CD4-positive, alpha-beta T cell treated with Interleukin-6 for 4 hours (primary cell): ENCODE measurements at places on chromosomes 6 and 20.
A peak's percentile ranks its signal among the peaks of the same experiment; 100 is the strongest.

DNA sequence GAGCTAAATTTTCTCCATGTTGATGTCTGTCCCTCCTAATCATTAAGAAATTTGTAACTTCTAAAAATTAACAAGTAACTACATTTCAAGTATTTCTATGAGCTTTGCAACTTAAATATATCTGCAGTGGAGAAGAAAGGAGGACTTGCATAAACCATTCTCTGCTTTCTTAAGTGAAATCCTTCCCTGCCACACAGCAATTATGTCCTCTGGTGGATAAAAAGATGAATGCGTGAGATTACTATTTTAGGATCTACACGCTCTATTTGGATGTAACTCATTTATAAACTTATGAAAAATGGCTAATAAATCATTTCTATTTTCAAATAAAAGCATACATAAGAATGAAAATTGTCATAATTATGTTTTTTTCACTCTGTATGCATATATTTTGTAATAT lies 338.0 kb upstream of the PTCHD4 start:
- DNase-seq: no peak

DNA sequence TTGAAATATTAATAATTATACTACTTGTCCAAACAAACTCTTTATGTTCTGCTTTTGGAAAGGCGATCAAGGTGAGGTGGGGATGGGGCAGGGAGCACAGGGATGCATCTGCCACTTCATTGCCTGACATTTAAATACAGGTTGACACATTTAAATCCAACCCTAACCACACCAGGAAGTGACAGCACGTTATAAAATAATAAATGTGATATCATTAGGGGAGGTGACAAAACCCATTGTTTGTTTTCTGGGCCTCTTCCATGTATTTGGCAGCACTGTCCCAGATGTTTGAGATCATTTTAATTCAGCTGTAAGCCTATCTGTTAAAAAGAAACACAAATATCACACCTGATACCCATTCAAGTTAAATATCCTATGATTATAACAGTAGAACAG lies 342.4 kb upstream of the ARID1B start:
- DNase-seq: no peak

- DNase-seq: no peak
Measured at GRCh38 chr6:110351986-110352385, 6.2 kb downstream of the METTL24 start.

DNA sequence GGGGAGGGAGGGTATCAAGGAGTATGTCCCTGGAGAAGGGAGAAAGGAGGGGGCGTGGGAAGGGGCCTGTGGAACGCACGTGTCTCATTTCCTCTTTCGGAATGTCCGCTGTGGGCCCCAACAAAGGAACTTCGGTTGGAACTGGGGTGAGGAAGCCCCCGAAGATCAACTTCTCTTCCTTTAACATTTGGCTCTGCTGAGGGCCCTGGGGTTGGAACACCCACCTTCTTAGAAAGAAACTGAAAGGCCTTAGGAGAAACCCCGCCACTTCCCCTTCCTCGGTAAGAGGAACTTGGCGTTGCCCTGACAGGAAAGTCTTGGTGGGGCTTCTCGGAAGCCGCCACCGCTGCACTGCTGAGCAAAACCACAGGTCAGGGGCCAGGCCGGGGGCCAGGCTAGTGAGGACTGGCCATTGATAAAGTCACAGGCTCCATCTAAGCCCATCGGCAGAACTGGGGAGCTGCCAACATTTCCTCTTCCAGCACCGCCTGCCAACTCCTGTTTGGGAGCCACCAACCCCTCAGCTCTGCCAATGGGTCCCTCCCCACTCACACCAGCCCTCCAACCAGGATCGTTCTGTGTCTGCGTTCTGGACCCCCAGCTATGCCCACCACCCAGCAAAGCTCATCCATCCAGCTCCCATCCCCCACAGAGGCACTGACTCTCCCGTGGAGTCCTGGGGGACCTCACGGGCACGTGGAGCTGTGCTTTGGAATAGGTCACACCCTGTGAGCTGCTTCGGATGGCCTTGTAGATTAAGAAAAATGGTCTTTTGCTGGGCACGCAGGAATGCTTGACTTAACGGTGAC lies 44.8 kb downstream of the FGD2 start:
- peak; percentile 76 for DNase-seq

GRCh38 chr6:111828809-111829208 lies 44.4 kb downstream of the FYN start:
- DNase-seq: no peak

- DNase-seq: peak; percentile 86
Measured at GRCh38 chr6:99424761-99425646, at the start of gene PNISR. TSS of gene PNISR (minus strand) at chr6:99425308. CDS start at chr6:99414659, 10,649 bp downstream.

DNA sequence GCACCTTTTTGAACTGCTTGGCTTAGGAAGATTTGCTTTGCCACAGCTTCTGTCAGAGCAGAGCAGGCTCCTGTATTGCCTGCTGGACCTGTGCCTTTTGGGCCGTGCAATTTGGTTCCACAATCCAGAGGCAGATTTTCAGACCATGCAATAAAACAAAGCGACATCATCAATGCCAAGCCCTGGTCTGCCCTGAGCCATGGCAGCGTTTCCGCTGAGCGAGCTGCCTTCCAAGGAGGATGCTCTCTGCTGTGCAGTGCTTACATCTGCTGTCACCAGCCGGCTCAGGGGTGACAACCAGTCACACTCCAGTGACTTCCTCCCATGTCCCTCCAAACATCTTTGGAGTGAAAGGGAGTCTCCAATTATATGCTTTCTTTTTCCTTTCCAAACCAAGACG lies 282.2 kb downstream of the CDH26 start:
- DNase-seq: no peak

DNA sequence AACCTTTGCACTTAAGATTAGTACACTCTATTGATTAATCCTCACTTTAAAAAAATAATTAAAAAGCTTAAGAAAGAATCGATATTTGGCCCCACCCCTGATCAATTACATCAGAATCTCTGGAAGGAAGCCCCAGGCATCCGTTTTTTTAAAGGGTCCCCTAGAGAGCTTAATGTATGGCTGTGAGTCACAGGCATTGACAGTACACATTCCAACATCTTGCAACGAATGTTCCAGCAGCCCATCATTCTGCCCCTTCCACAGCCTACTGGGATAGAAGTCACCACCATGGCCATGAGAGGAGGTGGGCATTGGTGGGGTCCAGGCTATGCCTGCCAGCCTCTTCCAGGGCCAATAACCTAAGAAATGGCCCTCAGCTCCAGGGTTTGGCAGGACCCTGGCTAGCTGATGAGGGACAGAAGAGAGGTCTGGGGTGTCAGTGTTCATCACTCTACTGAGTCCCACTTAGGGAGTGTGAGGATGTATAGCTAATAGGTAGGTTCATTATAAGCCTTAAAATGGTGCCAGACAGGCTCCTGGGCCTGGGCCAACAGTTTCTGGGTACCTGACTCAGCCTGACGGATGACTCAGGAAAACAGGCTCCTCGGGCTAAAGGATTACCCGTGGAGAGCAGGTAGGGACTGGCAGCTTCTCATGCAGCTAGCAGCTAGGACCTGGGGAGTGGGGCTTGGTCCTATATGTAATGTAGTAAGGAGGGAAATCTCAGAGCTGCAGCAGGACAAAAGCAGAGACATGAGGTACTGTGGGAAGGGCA lies 40.4 kb downstream of the MDGA1 start:
- no peak for DNase-seq

GRCh38 chr6:3740551-3741476 lies 10.7 kb downstream of the PXDC1 start:
- DNase-seq: no peak

GRCh38 chr20:64101731-64102621 lies 5.4 kb downstream of the NPBWR2 start:
- peak; percentile 75 for DNase-seq

DNA sequence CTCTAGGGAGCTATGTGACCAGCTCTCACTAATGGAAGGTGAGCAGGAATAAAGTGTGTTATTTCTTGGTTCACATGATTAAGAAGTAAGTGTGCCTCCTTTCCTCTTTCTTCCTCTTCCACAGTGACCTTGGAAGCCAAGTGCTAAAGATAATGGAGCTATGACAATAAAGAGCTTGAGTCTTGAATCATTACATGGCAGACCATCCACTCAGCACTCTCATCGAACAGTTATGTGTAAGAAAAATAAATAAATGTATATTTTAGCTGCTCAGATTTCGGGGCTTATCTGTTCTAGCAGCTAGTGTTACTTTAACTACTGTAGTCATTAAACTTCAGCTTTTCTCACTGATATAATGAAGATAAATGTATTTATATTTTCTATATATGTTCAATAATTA lies 72.9 kb downstream of the HDGFL1 start:
- DNase-seq: no peak

DNA sequence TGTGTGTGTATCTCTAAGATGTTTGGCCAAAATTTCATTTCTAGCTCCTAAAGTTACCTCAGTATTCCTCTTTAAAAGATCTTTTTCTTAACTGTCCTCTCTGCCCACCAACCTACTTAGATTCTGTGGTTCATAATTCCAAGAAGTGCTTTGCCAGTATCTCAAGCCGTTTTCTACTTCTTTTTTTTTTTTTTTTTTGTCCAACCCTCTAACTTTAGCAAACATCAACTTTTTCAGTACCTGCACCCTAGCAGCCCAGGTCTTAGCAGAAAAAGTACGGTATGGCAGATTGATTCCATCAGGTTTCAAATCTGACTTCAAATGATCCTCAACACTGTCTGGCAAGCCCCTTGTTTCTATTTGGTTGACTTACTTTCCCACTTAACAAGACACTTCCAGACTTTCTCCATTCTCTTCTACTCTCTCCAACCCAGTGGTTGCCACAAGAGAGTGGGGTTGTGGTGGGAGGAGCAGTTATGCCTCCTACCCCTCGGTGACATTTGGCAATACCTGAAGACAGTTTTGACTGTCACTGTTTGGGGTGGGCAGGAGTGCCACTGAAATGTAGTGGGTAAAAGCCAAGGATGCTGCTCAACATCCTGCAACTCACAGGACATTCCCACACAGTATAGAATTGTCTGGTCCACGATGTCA lies 10.8 kb upstream of the MAN1A1 start:
- no peak for DNase-seq

- no peak for DNase-seq
Measured at GRCh38 chr6:11460001-11460668, 77.4 kb upstream of the TMEM170B start.

- no peak for DNase-seq
Measured at GRCh38 chr6:165055231-165055630, 254.2 kb downstream of the C6orf118 start.

DNA sequence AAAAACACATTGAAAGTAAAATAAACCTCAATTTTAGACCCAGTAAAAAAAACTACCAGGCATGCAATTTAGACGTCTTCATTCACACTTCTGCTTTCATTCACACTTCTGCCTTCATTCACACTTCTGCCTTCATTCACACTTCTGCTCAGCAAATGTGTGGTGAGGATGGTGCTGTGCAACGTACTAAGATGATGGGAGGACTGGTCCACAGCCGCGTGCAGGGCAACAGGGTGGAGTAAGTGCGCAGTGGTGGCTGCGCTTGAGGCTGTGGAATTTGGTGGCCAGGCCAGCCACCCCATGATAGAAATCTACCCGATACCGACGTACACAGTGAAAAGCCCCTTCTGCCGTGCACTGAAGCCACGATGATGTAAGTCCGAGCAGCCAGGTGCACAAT lies 114.3 kb upstream of the CD93 start:
- no peak for DNase-seq

DNA sequence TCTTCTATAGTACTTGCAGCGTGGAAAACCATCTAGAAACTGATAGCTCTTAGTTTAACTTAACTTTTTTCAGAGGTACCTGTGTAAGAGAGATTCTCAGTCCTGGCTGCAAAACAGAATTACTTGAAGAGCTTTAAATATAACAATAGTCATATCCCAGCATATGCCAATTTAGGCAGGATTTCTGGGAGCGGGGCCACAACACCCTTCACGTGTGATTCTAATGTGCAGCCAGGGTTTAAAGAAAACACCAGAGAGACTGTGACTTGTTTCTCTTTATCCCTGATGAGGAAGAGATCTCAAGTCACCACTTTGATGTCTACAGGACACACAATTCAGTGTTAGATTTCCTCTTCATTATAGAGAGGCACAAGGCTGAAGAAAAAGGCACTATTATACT lies 103.7 kb downstream of the PDSS2 start:
- DNase-seq: no peak

DNA sequence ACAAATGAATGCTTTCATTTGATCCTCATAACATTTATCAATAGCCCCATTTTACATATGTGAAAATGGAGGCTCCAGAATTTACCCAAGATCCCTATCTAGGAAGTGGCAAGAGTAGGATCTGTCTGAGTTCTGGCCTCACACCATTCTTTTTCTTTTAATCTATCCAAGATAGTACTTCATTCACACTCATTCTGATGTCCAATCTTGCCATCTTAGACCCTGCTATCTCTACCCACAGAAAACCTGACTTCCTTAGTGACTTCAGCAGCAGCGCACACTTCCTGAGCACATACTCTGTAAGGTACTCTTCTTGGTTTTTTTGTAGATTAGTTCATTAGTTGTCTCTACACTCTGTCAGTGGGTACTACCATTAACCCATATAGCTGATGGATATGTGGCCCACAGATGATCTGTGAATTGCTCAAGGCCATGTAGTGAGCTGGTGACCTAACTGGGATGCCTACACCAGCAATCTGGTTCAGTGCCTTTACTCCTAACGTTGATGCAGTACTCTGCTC lies 36.3 kb downstream of the COX4I2 start:
- peak; percentile 19 for DNase-seq

DNA sequence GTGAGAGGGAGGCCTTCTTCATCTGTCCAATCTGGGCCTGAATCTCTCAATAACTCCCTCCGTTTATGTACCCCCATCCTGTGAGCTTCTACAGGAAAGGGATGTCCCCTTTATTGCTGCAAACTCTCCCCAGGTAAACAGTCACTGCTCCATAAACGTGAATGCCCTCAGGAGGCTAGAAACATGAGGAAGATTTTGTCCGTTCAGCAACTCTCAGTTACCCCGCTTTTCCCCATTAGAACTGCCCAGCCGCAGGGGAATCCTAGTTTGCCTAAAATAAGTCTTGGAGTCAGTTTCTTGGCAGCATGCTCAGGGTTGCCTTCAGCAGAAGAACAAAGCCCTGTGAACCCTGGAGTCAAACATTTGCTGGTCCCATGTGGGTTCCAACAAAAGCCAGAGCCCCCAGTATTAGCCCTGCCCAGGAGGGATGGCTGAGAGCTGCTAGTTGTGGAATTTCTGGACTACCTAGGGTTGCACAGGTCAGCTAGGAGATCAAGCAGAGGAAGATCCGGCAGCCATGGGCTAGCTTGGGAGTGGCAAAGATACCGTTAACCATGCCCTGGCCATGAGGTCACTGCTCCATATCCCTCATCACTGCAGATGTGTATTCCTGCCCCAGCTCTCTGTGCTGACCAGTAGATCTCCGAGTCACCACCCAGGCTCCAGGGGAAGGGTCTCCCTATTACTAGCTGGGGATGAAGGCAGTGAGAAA lies 640 bp downstream of the LRRN4 start:
- no peak for DNase-seq

DNA sequence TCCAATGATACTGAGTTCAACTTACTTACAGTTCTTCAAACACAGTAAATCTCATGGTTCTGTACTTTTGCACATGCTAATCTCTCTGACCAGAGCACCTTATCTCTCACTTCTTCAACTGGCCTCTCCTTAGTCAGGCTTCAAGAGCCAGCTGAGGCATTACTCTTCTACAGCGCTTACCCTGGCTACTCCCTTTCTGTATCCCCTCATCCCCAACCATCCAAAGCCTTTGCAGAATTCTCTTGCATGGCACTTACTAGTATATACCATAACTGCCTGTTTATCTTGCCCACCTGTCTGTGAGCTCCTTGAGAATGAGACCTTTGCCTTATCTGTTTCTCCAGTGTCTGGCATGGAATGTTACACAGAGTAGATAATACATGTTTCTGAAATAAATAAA lies 49.2 kb downstream of the SESN1 start:
- no peak for DNase-seq
